ENCODE measurements at places on chromosomes 7 and 10. TPM values are rescaled to one million over a fixed set of nuclear protein-coding genes. Genes with fewer than 3 reads are reported as not detected.
A peak's percentile ranks its signal among the peaks of the same experiment; 100 is the strongest.

- DNase-seq = no peak
Measured at GRCh38 chr10:77332256-77332655, 305.4 kb downstream of the KCNMA1 start.

DNA sequence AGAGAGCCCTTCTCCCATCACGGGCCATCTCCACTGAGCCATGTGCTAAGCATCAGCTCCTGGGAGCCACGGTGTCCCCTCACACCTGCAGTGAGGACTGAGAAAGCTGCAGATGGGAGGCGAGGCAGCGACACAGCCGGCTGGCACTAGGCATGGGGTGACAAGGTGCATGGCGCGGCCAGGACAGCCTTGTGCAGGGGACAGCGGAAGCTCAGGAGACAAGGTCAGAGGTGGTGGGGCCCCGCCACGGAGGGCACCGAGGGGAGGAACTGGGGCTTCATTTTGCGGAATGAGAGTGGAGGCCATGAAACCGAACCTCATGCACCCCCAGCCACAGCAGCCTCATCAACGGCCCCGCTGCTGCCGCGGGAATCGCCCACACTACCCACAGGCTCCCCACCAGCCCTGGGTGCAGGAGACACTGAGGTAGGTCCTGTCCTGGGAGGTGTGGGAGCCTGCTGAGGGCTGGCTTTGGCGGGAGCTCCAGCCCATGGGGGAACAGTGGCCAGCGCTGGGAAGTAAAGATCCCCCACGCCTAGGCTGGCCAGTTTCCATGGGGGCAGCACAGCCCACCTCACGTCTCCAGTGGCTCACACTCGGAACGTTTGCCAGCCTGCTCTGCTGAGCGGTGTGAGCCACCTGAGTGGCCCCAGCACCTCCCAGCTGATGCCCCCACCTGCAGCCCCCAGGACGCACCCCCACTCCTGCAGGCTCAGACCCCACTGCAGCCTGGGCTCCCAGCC is 71.2 kb upstream of the INSIG1 start:
- DNase-seq = no peak

DNA sequence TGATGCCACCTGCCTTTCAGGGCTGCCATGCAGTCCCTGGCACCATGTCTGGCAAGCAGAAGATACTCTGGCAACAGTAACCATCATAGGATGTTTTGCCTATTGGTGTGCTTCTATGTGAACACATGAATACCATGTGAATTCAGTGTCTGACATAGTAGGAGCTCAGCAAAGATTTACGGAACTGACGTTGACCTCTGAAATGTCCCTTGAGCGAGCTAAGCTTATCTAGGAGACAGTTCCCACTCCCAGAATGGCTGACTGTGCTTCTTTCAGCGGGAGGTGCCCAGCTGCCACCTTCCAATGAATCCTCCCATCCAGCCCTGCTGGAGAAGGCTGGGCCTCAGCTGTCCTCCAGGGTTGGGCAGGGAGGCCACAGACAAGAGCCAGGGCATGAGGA is 71.2 kb upstream of the LRRC18 start:
- DNase-seq = no peak

GRCh38 chr10:86107131-86107530 is 259.5 kb downstream of the GRID1 start:
- no peak for DNase-seq

GRCh38 chr10:7209458-7209857 is 201.4 kb downstream of the SFMBT2 start:
- no peak for DNase-seq

GRCh38 chr10:71371750-71372166 is 25.0 kb upstream of the CDH23 start:
- DNase-seq = no peak

GRCh38 chr7:140592964-140593671 is 47.5 kb downstream of the DENND2A start:
- DNase-seq = no peak

DNA sequence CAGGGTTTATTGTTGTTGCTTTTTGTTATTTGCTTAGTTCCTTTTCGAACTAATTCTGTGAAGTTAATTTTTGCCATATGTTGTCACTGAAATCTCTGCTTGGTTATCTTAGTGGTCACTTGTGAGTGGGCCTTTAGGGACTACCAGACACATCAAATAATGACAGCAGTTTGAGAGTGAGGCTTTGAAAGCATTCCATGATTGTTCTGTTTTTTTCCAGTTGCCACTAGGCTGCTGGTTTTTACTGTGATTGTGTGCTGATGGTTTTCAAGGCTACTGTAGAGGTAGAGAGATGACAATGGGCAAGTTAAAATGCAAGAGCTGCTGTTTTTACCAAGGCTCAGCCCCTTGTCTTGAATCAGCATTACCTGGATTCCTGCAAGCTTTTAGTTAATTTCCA is 20.0 kb downstream of the SEPTIN7 start:
- DNase-seq = no peak

DNA sequence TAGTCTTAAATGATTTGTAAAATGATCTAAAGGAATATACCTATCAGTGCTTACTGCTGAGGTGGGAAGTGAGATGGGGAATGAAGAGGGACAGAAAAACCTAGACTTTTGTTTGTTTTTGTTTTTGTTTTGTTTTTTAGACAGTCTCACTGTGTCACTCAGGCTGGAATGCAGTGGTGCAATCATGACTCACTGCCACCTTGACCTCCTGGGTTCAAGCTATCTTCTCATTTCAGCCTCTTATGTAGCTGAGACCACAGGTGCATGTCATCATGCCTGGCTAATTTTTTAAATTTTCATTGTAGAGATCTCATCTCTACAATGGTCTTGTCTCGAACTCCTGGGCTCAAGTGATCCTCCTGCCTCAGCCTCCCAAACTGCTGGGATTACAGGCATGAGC is 116.4 kb upstream of the SEM1 start:
- no peak for DNase-seq

ZNF438 gene
- total RNA-seq = 2.9 TPM

- no peak for DNase-seq
Measured at GRCh38 chr7:77838929-77839491, 40.4 kb downstream of the PHTF2 start.

GRCh38 chr7:156731651-156732050 is 91.1 kb downstream of the RNF32 start:
- DNase-seq = no peak

GRCh38 chr7:49855281-49855980 is 82.0 kb downstream of the VWC2 start:
- no peak for DNase-seq

DNA sequence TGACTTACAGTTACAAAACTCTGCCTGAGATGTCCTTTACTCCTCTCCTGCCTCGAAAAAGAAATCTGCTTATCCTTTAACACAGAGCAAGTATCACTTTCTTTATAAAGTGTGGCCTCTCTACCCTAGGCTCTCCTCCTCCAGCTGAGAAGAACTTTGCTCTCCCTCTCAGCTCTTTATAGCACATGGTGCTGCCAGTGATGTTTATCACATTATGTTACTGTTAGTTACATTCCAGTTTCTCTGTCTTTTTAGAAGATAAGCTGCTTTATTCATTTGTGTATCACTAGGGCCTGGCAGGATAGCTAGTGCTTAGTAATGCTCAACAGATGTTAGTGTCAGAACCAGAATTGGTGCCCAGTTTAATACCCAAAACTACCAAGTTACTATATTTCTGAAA is 41.1 kb upstream of the TMEM229A start:
- no peak for DNase-seq

GRCh38 chr7:70529914-70530585 is 601.9 kb upstream of the GALNT17 start:
- DNase-seq = no peak

GRCh38 chr10:133104068-133104962 is 16.6 kb downstream of the ADGRA1 start:
- no peak for DNase-seq

DNA sequence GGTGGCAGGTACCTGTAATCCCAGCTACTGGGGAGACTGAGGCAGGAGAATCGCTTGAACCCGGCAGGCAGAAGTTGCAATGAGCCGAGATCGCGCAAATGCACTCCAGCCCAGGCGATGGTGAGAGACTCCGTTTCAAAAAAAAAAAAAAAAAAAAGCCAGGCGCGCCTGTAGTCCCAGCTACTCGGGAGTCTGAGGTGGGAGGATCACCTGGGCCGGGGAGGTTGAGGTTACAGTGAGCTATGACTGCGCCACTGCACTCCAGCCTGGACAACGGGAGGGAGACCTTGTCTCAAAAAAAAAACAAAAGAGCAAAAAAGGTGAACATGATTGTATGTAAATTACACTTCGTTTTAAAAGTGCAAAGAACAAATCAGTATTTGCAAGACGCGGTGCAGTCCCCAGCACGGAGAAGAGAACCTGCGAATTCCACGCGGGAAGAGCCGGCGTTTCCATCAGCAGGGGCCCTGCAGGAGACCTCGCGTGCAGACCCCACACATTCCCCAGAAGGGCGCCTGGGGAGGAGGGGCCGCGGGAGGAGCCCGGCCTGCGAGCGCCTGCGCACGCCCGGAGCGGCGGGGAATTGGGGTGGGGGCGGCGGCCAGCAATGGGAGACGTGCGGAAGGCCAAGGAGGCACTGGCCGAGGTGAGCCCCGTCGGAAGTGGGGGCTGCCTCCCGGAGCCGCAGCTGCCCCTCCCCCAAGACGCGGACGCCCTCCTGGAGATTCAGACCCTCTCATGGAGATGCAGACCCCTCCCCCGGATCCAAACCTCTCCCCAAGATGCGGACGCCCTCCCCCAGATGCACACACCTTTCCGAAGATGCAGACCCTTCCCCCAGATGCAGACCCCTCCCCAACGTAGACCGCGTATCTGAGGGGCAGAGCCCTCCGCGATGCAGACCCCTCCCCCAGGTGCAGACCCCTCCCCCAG is 16.7 kb upstream of the SUN1 start:
- DNase-seq = no peak

AGR2 gene
- total RNA-seq = not detected

SMARCD3 gene
- total RNA-seq = 3.2 TPM

DNA sequence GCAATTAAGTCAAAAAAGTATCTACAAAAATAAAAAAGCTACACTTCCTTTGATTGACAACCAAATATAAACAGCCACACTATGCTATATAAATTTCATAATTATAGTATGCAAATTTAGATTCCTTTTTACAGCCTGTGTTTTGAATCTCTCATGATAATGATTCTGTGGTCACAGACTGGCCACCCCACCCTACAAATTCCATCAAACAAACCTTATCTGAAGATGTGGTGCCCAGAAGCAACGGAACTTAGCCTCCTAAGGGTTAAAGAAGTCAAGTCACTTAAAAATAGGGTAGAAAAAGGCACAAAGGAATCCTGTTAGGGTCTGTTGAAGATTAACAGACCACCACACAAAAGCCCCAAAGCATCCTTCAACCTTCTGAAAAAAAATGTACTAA is 351.8 kb downstream of the INHBA start:
- no peak for DNase-seq

CHST3 gene
- total RNA-seq = 4.6 TPM

- DNase-seq = no peak
Measured at GRCh38 chr10:108749042-108749441, 1174.3 kb downstream of the XPNPEP1 start.

- DNase-seq = no peak
Measured at GRCh38 chr10:12479437-12479844, 130.1 kb downstream of the CAMK1D start.

DNA sequence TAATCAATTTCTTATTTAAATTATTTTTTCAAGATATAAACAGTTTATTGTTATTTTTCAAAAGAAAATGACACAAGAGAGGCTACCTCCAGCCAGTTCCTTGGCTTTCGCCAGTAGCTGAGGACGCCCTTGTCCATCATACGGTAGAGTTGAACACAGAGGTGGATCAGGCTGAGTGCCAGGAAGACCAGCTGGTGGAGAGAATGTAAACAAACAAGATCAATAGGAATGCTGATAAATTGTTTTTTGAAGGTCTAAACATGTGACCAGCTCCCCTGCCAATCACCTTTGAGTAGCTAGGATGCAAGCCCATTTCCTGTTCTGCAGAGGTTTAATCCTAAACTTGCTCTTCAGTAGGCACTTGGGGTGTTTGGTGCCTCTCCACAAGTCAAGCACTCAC is 138.9 kb downstream of the PKD1L1 start:
- no peak for DNase-seq

- no peak for DNase-seq
Measured at GRCh38 chr10:33600381-33600780, 265.9 kb upstream of the NRP1 start.

DNA sequence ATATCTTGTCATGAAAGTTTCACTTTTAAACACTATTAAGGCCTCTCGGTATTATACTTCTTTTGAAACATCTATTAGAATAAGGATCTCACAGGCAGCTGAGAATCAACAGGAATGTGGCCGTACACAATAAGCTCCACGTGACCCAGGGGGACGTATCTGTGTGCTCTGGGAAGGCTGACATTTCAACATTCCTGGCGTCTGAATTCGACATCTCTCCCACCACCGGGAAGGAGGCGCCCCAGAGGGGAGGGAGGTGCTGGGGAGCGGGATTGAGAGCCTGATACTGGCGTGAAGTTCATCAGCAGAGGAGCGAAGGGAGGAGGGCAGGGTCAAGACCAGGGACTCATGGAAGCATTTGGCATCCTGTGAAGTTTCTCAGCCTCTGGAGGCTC is 401.3 kb downstream of the DNAJB6 start:
- no peak for DNase-seq

- no peak for DNase-seq
Measured at GRCh38 chr10:43890124-43890523, 241.4 kb upstream of the ZNF32 start.

- DNase-seq = peak; percentile 26
Measured at GRCh38 chr10:89414879-89415821, 782 bp downstream of the IFIT5 start.

- no peak for DNase-seq
Measured at GRCh38 chr10:18449611-18450026, 201.8 kb downstream of the NSUN6 start.

MSS51 gene
- 0.39 TPM for total RNA-seq

STEAP1B gene
- 10.9 TPM for total RNA-seq

- peak; percentile 47 for DNase-seq
Measured at GRCh38 chr7:84529480-84530205, 335.1 kb upstream of the SEMA3A start.

GRCh38 chr10:26481914-26482550 is 43.9 kb downstream of the APBB1IP start:
- no peak for DNase-seq

DNA sequence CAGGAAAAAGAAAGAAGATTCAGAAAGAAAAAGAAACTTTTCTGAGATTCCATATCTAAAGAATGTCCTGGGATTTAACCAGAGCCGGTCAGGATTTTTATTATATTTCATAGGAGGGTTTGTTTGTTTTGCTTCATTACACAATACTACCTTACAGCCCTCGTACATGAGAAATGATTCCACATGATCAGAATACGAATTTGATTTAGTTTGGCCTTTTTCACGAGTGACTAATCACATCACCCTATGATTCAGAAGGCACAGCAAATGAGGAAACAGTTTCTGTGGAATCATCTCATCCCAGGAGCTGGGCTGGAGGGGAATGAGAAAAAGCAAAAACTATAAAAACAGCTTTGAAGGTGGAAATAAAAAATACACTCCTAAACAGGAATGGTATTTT is 54.7 kb upstream of the VWC2 start:
- no peak for DNase-seq

DNA sequence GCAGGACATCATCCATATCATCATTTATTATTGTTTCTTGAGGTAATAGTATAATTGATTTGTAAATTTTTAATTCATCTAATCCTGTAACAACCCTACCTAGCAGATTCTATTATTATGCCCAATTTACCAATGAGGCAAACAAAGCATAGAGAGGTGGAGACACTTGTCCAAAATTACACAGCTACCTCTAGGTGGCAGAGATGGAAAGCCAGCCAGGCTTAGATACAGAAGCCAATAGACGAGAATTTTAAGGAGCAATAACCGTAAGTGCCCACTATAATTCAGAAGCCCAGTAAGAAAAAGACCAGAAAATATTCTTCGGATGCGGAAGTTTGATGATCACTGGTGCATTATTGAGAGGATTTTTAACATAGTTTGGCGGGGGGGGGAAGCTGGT is 54.0 kb downstream of the ANK3 start:
- peak; percentile 1 for DNase-seq

MYO1G gene
- under 0.01 TPM for total RNA-seq

All from dermis microvascular lymphatic vessel endothelial cell (primary cell).